Lung (tissue), 17 donors: ENCODE measurements at places on chromosomes 3 and 15. TPM values are rescaled to one million over a fixed set of nuclear protein-coding genes. Genes with fewer than 3 reads are reported as not detected.

DNA sequence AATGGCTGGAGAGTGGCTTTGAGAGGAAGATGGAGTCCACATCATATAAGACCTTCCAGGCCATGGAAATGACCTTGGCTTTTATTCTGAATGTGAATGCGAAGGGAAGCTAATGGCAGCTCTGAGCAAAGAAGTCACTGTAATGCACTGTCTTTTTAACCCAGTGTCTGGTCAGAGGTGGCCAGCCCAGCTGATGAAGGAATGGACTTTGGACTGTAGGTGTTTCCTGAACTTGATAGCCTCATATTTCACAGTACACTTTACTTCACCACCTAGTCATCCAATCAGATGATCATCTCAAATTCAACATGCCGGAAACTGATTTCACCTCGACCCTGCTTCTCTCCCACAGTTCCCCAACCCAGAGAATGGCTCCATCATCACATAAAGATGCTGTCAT is 33.4 kb downstream of the DCLK3 start:
- H3K4me1 ChIP-seq: no peaks in the 10 kb centered on the region
- H3K27me3 ChIP-seq: no peaks in the 10 kb centered on the region
- H3K27ac ChIP-seq: no peak overlapping the region
- H3K4me3 ChIP-seq: no peak overlapping the region
- H3K36me3 ChIP-seq: no peaks in the 10 kb centered on the region

Gene GRIP2
- 1.2 TPM for total RNA-seq

- no peak for DNase-seq
- H3K27me3 ChIP-seq: no peaks in the 10 kb centered on the region
- H3K27ac ChIP-seq: no peak overlapping the region
- H3K36me3 ChIP-seq: no peaks in the 10 kb centered on the region
- H3K4me3 ChIP-seq: no peak overlapping the region
Observed at GRCh38 chr15:64051407-64052259, 5.3 kb upstream of the DAPK2 start.

DNA sequence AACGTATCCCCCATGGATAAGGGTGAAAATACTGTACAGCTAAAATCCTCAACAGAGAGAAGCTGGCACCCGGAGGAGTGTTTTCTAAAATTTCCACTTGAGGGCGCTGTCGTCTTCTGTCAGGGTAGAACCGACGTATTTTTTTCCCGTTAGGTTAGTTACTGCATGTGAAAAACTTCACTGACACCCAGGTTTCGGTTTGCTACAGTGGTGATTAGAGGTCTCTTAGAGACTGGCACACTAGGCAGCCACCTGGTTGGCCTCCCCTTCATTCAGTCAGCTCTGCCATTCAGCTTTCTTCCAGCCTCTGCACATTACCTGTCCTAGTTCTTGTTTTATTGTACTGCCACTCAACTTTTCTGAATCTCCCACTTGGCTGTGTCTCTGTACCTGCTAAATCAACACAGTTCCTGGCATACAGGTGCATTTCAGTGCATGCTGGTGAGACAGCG is 18.4 kb downstream of the CCK start:
- no peaks in the 10 kb centered on the region for H3K4me1 ChIP-seq
- peaks cover 3% of the 10 kb centered on the region for H3K27me3 ChIP-seq
- H3K4me3 ChIP-seq: no peak overlapping the region
- peak; percentile 35 for DNase-seq

Gene WDR76
- total RNA-seq: 6.2 TPM

DNA sequence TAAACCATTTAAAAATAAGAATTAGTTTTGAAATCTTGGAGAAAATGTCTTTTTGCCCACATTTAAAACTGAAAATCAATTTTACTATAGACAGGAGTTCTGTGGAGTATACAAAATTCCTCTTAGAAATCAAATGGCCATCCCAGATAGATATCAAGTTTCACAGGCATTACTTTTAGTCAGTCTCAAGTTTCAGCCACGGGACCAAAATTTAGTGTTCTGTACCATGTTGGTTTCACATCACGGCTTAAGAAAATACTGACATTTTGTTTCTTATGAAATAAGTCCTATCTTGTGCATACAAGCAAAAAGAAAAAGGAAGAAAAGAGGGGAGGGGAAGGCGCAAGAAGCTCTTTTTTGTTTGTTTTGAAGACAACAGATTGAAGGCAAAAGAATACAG is 45.7 kb downstream of the EIF2AK4 start:
- H3K27me3 ChIP-seq: no peaks in the 10 kb centered on the region
- no peak overlapping the region for H3K27ac ChIP-seq
- no peak for DNase-seq
